NCI-H2081 treated with DMSO at 0.1 percent for 48 hours (cell line): ENCODE measurements at places on chromosomes 4 and X.

DNA sequence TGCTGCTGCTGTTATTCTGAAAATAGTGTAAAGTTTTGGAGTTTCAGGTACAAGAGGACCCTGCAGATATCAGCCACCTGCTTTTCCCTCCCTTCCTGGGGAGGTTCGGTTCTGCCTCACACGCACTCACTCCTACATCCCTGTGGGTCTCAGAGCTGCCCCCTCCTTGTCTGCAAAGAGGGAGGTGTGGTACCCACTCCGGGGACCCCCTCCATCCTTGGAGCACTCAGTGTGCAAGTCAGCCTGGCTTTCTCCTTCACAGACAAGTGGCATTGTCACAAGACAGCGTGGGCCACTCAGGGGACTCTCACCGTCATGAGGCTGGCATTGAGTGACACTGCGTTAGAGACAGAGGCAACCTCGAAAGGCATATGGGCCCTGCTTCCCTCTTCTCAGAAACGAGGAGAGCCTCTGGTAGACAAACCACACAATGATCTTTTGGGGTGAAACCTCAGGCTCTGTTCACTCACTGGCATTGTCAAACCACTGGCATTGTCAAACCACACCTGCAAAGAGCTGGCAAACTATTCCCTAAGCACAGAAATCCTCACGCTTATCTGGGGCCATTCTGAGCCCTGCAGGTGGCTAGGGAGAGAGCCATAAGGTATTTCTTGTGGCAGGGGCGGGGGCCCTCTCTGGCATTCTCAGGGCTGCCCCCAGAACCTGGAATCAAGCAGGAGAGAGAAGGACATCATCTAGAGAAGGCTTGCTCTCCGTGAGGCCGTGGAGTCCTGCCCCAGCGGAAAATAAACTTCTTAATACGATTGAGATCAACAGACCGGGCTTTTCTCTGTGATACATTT, 285.0 kb downstream of the SHOX start:
- DNase-seq, result no peak

DNA sequence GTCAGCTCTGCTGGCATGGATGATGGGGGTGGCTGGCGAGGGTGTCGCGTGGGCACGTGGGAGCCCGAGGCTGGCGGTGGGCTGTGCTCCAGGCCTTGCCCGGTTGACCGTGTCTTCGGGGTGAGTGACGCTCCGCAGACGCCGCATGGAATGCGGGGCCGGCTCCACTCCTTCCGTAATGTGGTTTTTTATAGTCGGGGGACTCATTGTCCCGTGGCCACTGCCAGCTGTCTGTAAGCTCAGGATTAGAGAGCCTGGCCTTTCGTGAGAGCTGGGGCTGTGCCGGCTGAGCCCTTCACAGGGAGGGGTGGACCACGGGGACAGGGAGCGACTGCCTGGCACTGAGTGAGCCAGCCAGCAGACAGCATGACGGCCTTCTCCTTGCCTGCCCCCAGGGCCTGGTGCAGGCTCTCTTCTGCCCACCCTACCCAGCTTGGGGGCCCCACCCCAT, 20.4 kb downstream of the DOK7 start:
- DNase-seq, result no peak

DNA sequence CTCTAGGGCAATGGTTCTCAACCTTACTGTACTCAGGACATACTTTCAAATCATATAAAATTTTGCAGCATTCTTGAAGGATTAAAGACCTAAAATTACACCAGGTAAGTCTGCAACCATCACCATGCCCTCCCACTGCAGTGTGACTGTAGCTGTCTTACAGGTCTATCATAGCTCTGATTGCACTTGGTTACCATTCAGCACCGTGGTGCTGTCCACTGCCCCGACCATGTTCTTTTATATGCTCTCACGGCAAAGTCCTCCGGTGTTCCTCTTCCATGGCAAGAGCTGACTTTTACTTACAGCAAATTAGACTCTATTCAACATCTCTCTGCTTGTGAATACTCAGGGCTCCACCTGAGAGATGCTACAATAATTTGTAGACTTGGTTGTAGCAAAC, 11.5 kb downstream of the CRMP1 start:
- no peak for DNase-seq

DNA sequence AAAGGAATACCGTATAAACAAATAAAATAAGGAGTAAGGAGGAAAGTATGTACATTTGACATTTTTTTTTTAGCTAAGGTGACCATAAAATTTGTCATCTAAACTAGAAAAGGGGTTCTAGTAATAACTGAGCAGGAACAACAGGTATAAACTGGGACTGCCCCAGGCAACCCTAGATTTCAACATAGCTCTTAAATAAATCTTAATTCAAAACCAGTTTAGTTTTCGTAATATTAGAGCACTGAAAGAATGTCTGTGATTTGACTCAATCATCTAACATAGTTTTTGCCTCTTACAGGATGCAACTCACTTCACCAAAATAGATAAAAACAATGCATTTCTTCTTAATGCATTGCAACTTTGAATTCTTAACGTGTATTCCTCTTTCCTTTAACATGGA, 257.7 kb downstream of the ADAMTS3 start:
- DNase-seq, result no peak

DNA sequence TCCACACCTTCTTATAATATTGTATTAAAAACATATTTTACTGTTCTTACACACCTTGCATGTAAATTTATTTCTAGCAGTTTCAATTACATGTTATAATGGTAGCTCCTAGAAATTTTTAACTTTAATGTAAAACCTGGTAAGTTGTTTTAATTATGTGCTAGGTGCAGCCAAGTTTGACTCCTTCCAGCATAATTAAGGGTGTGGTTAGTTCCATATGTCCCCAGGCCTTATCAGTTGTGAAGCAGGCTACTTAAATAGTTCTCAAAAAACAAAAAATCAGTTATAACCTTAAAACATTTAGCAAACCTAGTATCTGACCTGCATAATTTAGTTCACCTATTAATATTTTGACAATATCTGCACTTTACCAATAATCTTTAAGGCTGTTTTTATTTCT, 26.9 kb upstream of the PASD1 start:
- no peak for DNase-seq

DNA sequence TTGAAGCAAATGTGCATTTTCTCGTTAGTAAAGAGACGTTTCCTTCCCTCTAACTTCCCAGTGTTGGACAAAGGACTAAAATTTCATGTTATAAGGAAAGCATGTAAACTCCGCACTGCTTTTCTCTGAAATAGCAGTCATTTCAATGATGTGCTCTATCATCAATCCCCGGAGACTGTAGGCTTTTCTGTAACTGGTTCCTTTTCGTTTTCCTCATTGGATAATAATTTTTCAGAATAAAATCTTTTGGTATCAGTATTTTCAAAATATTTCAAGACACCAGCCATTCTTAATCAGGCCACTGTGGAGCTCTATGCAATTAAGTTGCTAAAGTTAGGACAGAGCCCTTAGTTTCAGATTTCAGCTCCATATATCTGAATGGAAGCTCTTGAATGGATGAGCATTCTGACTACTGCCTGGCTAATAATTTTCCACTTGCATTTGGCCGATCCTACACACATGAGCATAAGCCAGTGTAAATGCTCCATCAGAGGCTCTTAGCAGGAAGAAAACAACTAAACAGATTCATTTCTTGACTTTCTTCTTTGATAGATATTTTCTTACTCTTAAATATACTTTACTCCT, 157.7 kb downstream of the CHIC2 start:
- DNase-seq, result no peak

DNA sequence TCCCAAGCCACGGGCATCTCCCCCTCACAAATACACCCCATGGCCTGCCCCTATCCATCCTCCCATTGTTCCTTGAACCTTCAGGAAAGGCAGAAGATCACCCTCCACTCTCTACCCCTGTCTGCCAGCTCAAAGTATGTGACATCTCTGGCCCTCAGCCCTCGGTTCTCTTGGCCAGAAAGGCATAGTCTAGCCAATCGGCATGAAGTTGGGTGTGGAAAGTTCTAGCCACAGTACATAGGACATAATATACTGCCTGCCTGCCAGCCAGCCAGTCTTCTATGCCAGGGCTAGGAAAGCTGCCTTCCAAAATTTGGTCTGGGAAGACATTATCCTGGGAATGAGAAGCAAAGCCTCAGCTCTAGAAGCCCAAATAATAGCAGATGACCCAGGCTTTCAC, 3.2 kb upstream of the PLP1 start:
- no peak for DNase-seq

DNA sequence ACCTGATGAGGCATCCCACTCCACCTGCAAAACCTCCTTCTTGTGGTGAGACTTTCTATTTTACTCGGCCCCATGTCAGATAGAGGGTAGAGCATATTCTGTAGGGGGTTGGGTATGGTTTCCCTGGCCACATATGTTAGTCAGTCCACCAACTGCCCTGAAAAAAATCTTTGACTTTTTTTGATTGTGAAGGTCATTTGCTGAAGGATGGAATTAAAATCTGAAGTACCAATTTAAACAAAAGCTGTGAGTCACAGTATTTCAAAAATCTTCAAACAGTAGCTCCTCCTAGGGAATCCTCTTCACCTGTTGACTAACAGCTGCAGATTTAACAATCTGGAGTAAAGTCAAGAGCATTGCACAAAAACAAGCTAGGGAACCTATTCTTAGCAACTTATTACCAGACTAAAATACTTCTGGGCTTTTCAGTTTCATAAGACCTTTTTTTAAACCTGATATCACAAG, 8.0 kb upstream of the CCDC110 start:
- no peak for DNase-seq
